ENCODE measurements at places on chromosomes 16 and 17.

DNA sequence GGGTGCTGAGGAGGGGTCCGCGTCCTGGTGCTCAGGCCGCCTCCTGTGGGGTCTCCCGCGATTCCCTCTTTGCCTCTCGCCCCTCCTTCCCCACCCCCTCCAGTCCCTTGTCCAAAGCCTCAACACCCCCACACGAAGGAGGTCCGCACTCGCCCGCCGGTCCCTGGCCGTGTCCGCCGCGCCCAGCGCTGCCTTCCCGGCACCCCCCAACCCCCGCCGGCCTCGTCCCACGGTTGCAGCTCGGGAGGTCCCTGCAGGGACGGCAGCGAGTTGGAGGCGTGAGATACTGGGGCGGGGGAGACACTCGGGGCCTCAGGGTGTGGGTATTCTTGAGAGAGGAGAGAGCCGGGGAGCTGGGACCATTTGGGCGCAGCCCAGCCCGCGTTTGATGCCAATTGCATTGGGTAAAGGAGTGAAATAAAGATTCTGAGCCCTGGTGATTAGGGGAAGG is 468 bp downstream of the FLYWCH2 start:
- DNase-seq = no peak

DNA sequence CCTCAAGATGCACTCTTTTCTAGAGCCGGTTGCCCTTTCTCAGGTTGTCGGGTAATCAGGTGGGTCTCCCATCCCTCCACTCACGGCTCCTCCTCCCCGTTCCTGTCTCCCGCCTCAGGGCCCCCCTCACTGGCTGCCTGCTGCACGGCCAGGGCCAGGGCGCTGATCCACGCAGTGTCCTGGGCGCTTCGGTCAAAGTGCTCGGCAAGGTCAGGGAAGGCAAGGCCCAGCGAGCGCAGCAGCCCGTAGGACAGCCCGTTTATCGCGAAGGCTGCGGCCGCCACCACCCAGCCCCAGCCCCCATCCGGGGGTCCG is 753 bp downstream of the SLC16A11 start:
- DNase-seq = no peak

DNA sequence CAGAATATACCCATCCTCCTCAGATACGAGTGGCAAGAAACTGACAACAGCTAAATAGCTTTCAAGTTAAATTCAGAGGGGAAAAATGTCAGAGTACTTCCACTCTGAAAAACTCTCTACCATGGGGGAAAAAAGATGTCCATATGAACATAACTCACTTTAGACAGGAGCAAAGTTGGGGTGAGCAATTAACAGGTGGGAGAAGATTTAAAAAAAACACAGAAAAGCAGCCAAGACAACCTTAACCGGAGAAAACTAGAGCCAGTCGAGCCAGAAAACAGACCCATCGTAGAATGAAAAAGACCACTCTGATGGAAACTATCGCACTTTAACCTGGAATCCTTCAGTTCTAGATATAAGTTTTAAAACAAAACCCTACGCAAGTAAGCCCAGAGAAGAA is 833 bp downstream of the TERF2 start:
- no peak for DNase-seq

DNA sequence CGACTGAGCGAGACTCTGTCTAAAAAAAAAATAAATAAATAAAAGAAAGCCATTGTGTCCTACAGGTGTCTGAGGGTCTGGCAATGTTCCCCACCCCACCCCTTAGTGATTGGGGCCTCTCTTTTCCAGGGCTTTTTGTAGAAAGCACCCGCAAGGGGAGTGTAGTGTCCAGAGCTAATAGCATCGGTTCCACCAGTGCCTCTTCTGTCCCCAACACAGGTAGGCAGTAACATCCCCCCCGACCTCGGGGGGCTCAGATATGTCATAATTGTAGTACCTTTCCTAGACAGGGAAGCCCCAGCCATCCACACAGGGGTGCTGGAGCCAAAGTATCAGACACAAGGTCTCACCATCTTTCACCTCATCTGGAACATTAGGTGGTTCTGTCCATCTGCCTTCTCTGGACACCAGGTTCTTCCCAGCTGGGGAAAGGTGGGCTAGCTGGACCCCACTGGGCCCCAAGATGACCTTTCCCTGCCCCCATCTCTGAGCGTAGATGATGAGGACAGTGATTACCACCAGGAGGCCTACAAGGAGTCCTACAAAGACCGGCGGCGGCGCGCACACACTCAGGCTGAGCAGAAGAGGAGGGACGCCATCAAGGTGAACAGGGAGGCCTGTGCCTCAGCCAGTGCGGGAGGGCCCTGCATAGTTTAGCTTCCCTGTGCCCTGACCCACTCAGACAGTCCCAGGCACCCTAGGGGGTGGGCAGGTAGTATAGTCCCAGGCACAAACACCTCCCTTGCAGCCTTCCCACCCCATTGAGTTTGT is 1.6 kb downstream of the MLX start:
- no peak for DNase-seq

DNA sequence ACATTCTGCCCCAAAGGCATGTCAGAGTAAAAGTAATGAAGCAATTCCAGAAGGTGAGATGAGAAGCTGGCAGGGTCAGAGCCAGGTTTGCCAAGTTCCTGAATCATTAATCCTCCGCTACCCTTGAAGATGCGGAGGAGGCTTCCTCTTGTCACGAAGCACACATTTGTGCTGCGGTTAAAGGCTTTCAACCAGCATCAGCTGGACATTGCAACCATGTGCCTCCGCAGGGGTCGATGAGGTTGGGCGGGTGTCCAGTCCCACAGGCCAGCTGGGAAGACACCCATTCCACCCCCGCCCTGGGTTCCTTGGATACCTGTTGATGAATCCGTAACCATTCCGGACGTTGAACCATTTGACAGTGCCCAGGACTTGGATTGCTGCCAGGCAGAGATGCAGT is 1.3 kb downstream of the YBX2 start:
- no peak for DNase-seq

GRCh38 chr16:88066234-88066633 is 115.0 kb downstream of the BANP start:
- no peak for DNase-seq

- DNase-seq = peak; percentile 7
Measured at GRCh38 chr17:3695723-3696411, at the start of gene P2RX5. P2RX5 (minus strand) TSS chr17:3696155; CDS start chr17:3696005, 150 bp downstream.

DNA sequence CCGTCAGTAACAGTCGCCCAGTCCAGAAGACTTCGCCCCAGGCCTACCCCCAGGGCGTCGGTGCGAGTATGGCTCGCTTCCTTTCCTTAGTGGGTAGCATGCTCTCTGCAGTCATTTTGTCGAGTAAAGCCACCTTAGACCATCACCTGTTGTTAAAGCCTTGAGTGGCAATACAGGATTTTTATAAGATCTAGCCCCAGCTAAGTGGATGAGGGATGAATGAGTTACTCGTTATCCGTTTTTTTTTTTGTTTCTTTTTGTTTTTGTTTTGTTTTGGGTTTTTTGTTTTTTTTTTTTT is 322 bp upstream of the KLHL11 start:
- no peak for DNase-seq

- DNase-seq = no peak
Measured at GRCh38 chr17:67442787-67443624, 65.9 kb downstream of the PITPNC1 start.

DNA sequence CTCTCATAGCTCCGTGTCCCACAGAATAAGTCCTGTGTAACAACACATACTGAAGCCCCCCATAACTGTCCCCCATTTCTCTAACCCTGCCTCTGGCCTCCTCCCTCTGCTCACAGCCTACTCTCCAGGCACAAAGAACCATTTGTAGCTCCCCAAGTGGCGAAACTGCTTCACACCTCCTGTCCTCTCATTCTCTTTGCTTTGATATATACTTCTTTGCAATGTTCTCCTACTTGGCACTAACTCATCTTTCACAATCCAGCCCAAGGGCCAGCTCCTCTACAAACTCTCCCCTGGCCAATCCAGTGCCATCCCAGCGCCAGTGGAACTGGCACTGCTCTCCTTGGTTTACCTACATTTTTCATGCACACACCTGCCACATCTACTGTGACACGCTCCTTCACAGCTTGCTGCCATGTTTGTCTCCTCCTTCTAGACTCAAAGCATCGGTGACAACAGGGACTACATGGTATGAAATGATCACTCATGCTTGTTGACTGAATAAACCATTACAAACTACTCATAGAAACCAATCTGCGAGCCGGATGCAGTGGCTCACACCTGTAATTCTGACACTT is 12.8 kb downstream of the CYTH1 start:
- DNase-seq = no peak

DNA sequence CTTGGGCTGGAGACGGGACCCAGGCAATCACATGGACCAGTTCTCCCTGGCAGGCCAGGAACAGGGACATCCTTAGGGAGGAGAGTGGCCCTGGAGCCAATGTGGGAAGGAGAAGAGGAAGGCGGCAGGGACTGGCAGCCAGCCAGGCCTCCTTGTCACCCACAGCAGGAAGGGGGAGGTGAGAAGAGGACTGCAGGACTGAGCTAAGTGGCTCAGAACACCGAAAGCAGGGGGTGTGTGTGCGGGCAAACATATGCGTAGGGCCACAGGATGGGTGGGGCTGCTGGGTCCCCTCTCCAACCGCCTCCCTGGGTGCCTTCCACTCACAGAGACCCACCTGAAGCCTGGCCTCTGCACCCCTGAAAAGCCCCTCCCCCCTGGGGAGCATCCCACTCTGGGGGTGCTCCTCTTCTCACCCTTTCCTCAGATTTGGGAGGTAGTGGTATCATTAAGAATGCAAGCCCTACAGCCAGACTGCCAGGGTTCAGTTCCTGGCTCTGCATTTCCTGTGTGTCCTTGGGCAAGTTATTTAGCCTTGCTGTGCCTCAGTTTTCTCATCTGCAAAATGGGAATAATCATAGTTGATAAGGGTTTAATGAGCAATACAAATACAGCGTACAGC is 8.1 kb downstream of the PNMT start:
- DNase-seq = peak; percentile 44
